NCI-H2029 treated with DMSO at 0.1 percent for 48 hours (cell line): ENCODE measurements at places on chromosomes 3 and 15.

DNA sequence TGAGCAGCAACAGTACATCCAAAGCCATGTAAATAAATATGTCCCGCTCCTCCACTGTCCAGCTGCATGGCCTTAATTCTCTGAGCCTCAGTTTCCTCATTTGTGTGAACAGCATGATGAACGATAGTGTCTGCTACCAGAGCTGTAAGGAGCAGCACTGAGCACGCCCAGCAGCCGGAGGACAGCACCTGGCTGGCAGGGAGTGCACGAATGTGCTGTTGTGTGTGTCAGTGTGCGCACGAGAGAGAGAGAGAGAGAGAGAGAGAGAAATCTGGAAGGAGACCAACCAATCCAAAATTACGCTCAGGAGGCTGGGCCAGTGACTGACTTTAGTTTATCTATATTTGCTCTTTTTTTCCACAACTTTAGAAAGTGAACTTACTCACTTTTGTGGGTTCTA is 26.6 kb upstream of the PLXNA1 start:
- no peak for DNase-seq

- DNase-seq: no peak
Observed at GRCh38 chr3:187641320-187642016, 28.7 kb downstream of the SST start.

GRCh38 chr3:140378571-140379340 is 299.1 kb upstream of the TRIM42 start:
- no peak for DNase-seq

GRCh38 chr3:189148081-189148507 is 23.7 kb upstream of the TPRG1 start:
- DNase-seq: no peak

DNA sequence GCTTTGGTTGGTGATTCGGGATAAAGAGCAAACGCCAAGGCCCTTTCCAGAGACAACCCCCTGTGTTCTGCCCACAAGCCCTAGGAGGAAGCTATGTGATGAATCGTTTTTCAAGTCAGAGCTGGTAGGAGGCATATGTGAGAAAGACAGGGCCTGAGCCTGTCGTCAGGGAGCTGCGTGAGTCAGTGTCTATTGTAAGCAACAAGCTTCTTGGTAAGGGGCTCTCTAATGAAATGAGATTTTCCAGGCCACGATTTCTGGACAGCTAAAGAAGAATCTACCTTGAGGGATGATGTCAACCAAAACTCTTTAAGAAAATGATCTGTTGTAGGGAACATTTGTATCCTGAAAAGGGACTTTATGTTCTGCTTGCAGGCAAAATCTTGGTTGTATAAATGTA is 318.9 kb upstream of the IL12A start:
- no peak for DNase-seq

- DNase-seq: peak; percentile 28
Observed at GRCh38 chr3:127456471-127457093, 134.0 kb downstream of the TPRA1 start.

GRCh38 chr3:155110022-155110421 is 29.9 kb downstream of the MME start:
- DNase-seq: no peak

GRCh38 chr3:89072642-89073041 is 34.8 kb upstream of the EPHA3 start:
- no peak for DNase-seq
